ENCODE measurements at places on chromosomes 13 and 19. TPM values are rescaled to one million over a fixed set of nuclear protein-coding genes. Genes with fewer than 3 reads are reported as not detected.

- no peak overlapping the region for H3K4me3 ChIP-seq
- H3K27ac ChIP-seq = no peak overlapping the region
- peaks cover 3% of the 10 kb centered on the region for H3K36me3 ChIP-seq
- DNase-seq = peak; percentile 43
- no peaks in the 10 kb centered on the region for H3K27me3 ChIP-seq
- peaks cover 12% of the 10 kb centered on the region for H3K4me1 ChIP-seq
Measured at GRCh38 chr19:33133438-33134031, 1.6 kb downstream of the WDR88 start.

GRCh38 chr13:110400786-110401533, 93.9 kb downstream of the COL4A2 start:
- no peak overlapping the region for H3K4me3 ChIP-seq
- H3K36me3 ChIP-seq = no peaks in the 10 kb centered on the region
- H3K27me3 ChIP-seq = peaks cover 2% of the 10 kb centered on the region
- no peak overlapping the region for H3K27ac ChIP-seq
- no peaks in the 10 kb centered on the region for H3K4me1 ChIP-seq

Gene ACER1
- not detected for total RNA-seq

Gene NXNL1
- total RNA-seq = not detected
